Fibroblast of pulmonary artery (primary cell): ENCODE measurements at places on chromosomes 11 and 22.
A peak's percentile ranks its signal among the peaks of the same experiment; 100 is the strongest.

- DNase-seq = no peak
Observed at GRCh38 chr22:31281733-31282132, 10.6 kb downstream of the PIK3IP1 start.

- peak; percentile 40 for DNase-seq
Observed at GRCh38 chr11:102727890-102728289, 3.1 kb upstream of the MMP8 start.

DNA sequence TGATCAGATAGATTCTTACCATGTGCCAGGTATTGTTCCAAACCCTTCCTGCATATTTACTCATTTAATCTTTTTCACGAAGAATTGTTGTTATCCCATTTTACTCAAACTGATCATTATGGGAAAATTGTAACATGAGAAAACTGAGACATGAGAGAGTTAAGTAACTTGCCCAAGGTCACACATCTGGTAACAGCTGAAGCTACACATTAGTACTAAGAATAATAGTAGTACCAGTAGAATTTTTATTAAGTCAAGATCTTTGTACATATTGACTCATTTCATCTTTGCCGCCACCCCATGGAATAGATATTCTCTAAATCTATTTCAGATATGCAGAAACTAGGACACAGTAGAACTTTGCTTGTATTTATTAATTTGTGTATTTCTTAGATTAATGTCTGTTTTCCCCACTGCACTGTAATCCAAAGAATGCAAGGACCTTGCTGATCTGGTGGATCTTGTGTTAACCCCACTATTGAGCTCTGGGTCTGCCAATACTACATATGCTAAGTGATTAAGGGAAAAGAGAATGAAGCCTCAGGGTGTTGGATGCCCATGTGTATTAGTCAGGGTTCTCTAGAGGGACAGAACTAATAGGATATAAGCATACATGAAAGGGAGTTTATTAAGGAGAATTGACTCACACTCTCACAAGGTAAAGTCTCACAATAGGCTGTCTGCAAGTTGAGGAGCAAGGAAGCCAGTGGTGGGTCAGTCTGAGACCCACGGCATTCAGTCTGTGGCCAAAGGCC lies 72.8 kb downstream of the PARVA start:
- no peak for DNase-seq

DNA sequence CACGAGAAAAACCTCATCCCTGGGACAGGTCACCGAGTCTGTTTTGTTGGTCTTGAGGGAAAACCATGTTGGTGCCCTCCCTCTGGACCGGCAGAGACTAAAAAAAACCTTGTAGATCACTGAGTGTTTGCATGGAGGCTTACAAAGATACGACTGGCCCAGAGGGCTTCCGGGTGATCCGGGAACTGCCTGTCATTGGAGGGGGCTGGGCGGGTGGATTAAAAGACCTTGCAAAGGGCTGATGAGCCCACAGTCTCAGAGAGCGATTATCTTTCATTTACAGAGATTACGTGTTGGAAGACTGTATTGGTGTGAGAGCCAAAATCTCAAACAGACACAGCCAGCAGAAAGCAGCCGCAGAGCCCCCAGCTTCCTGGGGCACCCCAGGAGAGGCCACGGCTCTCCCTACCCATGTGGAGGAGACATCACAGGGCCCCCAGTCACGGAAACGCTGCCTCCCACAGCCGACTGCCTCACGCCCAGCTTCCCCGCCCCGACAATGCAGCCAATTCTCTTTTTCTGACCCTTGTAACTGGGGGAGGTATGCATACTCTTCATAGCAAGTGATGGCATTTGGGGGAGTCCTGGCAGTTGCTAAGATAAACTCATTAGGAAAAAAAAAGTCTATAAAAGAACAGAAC lies 426.4 kb downstream of the CTTN start:
- DNase-seq = no peak

DNA sequence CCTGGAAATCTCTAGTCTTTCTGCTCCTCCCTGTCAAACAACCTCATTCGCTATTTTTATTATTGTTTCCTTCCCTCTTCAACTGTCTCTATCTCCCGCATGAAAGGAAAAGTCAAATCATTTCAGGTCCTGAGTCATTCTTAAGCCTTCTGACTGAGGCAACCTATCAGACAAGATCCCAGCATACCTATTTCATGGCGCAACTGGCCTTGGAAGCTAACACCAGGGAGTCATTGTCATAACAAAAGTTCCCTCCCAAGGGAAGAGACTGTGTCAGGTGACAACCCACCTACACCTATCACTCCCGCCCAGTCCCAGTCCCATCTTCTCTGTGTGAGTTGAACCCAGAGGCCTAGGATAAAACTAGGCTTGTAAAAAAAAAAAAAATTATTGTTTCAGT lies 10.2 kb upstream of the ARHGAP42 start:
- DNase-seq = no peak

DNA sequence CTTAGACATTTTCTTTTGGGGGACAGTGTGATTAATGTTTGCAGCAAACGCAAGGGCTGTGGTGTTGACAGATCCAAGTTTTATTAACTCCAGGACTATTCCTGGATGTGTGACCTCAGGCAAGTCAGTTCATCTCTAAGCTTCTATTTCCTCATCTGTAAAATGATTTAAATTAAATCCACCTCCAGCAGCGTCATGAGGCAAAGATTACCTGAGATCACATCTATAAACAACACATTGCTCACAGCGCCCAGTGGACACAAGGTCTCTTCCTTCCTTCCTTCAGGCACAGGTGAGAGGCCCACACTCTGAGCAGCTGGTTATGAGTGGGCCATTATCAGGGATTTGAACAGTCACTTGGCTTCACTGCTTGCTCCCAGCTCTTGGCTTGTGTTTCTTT lies 111.2 kb upstream of the RASSF10 start:
- DNase-seq = no peak

DNA sequence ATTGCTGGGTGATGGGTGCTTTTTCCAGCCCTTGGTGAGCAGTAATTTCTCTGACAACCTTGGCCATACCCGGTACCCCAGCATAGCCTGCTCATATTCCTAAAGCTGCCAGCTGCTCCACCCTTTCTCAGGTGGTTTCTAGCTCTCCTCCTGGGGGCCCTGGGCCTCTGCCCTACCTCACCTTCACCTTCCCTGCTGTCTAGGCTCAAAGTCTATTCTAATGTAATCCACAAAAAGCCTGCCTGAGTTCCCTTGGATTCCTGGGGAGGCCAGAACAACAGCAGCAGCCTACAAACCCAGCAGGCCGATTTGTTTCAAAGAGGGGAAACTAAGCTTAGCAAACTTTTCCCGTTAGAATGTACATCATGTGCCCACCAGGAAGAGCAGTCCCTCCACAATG lies 117.6 kb downstream of the DSCAML1 start:
- DNase-seq = no peak

GRCh38 chr11:2580571-2581001 lies 119.2 kb downstream of the KCNQ1OT1 start:
- no peak for DNase-seq

DNA sequence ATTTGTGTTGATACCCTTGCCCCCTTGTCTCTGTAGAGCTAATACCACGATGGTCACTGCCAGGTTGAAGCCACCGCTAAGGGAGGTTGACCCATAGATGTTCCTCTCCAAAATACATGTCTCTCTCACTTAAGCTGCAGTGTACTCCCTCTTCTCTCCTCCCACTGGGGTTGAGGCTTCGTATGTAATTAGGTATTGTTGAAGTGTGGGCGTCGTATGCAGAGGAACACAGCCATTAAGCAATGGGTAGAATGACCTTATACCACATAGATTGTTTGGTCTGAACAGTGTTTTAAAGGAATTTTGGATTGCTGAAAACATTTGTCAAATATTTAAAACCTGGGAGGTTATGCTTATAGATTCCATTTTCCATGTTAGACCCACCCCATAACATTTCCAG lies 71.9 kb downstream of the TRAF6 start:
- DNase-seq = no peak

GRCh38 chr11:7088921-7089320 lies at the start of gene RBMXL2:
TSS of gene RBMXL2 (plus strand) at chr11:7088998. CDS start at chr11:7089121, 123 bp downstream.
- DNase-seq = peak; percentile 2
